ENCODE measurements at places on chromosomes 6 and 20.

DNA sequence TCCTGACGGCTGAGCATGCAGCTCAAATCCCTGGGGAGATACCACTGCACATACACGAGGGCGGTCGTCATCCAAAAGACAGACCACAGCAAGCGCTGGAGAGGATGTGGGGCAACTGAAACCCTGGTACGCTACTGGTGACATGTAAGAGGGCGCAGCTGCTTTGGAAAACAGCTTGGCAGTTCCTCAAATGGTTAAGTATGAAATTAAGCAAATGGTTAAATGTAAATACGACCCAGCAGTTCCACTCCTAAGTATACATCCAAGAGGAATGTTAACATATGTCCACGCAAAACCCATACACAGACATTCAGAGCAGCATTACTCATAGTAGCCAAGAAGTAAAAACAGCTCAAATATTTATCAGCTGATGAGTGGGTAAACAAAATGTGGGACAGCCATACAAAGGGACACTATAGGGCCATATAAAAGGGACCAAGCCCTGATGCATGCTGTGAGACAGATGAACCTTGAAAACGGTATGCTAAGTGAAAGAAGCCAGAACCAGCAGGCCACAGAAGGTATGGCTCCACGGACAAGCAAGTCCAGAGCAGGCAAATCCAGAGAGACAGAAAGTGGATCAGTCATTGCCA is 38.5 kb downstream of the RIPOR3 start:
- no peaks in the 10 kb centered on the region for H3K27me3 ChIP-seq
- H3K27ac ChIP-seq, result no peak overlapping the region
- no peaks in the 10 kb centered on the region for H3K36me3 ChIP-seq

DNA sequence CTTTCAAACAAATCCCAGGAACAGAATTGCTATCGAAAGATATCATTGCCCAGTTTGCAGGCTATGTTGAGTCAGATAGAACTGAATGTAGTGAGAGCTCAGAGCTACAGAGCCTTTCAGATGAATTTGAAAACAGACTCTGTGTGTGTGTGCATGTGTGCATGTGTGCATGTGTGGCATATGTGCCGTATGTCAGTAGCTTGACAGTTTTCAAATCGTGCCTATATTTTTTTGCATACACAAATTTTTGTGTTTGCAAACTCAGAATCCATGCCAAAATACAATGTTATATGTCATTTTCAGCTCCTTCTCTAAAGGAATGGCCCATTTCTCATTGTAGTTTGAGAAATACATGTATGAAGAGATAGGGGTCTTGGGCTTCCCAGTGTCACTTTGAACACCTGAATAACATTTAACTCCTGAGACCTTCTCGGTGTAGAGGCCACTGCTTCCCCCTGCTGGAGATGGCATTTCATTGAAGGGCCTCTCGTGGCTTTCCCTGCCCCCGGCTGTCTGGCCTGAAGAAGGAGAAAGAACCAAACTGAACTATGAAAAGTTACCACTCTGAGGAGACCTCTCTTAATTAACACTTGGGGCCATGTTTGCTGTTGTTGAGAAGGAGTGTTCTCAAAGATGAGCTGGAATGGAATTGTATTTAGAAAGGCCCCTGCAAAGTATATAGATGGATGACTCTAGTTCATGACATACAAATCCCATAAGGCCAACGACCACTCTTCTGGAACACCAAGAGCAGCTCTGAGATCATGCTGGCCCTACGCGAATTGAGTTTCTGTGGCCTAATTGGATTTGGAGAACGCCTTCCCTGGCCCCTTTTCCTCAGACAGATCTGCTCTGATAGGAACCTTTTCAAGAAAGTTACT is 58.7 kb downstream of the VAPB start:
- DNase-seq, result peak; percentile 43
- H3K4me1 ChIP-seq, result no peaks in the 10 kb centered on the region
- peaks cover 9% of the 10 kb centered on the region for H3K36me3 ChIP-seq
- H3K27me3 ChIP-seq, result no peaks in the 10 kb centered on the region

DNA sequence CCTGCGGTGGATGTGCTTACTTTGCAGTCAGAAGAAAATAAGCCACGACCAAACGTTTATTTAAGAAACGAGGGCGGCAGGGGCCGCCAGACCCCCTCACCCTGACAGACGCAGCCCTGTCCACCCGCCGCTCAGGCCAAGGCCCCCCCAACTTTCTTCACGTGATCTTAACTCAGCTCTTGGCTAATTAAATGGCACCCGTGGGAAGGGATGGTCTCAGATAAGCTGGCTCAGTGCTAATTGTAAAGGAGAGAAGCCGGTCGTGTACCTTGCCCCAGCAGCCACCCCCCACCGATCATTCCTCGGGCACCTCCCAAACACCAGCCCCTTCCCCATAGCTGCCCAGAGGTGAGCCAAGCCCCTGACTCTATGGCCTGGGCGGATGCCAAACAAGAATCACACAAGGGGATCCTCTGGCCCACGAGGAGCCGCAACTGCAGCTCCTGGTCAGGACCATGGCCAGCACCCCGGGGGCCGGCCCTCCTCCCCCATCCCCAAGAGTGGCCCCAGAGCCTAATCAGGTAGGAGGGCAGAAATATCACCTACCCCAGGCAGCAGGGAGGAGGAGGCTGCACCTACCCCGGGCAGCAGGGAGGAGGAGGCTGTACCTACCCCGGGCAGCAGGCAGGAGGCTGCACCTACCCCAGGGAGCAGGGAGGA is 11.2 kb downstream of the KCNQ2 start:
- no peaks in the 10 kb centered on the region for H3K27me3 ChIP-seq
- no peak overlapping the region for H3K27ac ChIP-seq
- no peaks in the 10 kb centered on the region for H3K4me1 ChIP-seq
- H3K36me3 ChIP-seq, result no peaks in the 10 kb centered on the region
- DNase-seq, result no peak

- no peak overlapping the region for H3K4me3 ChIP-seq
- no peaks in the 10 kb centered on the region for H3K36me3 ChIP-seq
- no peak overlapping the region for H3K27ac ChIP-seq
- H3K4me1 ChIP-seq, result no peaks in the 10 kb centered on the region
Observed at GRCh38 chr6:162337412-162337811, 390.2 kb downstream of the PRKN start.

DNA sequence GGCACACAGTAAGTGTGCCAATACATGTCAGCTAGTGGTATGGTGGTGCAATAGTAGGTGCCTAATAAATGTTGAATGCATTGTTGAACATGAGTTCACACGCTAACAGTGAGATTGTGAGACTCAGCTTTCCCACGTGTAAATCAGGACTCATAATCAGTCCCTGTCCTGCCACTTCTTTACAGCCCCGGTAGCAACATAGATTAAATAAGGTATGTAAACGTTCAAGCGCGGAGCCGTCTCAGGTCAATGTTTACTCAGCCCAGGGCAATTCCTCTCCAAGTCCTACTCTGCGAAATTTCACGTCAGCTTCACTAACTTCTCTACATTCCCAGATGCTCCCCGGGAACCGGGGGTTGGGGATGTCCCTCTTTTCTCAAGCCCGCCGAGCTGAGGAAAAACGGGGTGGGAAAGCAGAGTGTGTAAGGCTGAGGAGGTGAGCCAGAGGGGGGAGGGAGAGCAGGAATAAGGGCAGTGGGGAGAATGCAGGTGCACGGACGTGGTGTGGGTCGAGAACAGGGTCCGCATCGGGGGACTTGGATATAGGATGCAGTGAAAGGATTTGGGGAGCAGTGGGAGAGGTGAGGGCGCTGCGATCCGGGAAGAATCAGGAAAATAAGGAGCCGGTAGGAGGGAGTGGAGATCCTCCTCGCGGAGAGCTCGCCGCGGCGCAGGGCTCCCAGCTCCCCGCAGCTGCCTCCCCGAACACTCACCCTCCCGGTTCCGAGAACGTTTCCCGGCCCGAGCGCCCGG is 544 bp upstream of the TP53INP2 start:
- peak overlapping the region; percentile 94 for H3K27ac ChIP-seq
- H3K4me3 ChIP-seq, result peak overlapping the region; percentile 59
- DNase-seq, result peak; percentile 31
- no peaks in the 10 kb centered on the region for H3K36me3 ChIP-seq
- H3K4me1 ChIP-seq, result peaks cover 7% of the 10 kb centered on the region

GRCh38 chr6:40125680-40126394 is 191.6 kb upstream of the MOCS1 start:
- H3K36me3 ChIP-seq, result no peaks in the 10 kb centered on the region
- H3K4me1 ChIP-seq, result no peaks in the 10 kb centered on the region
- DNase-seq, result no peak
- no peak overlapping the region for H3K27ac ChIP-seq
- H3K27me3 ChIP-seq, result no peaks in the 10 kb centered on the region
- H3K4me3 ChIP-seq, result no peak overlapping the region

GRCh38 chr6:7188492-7188891 is 80.7 kb downstream of the RREB1 start:
- H3K4me3 ChIP-seq, result no peak overlapping the region
- peaks cover 4% of the 10 kb centered on the region for H3K36me3 ChIP-seq
- no peak overlapping the region for H3K27ac ChIP-seq
- H3K4me1 ChIP-seq, result no peaks in the 10 kb centered on the region
- no peaks in the 10 kb centered on the region for H3K27me3 ChIP-seq

DNA sequence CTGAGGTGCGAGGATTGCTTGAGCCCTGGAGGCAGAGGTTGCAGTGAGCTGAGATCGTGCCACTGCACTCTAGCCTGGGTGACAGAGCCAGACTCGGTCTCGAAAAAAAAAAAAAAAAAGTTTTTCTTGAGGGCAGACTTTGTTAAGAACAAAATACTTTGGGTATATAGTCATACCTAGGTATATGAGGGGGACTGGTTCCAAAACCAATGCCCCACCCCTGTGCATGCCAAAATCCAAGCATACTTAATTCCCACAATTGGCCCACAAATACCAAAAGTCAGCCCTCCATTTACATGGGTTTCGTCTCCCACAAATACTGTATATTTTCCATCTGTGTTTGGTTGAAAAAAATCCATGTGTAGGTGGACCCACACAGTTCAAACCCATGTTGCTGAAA is 119.9 kb downstream of the INSM1 start:
- no peaks in the 10 kb centered on the region for H3K36me3 ChIP-seq
- H3K27ac ChIP-seq, result no peak overlapping the region
- no peaks in the 10 kb centered on the region for H3K27me3 ChIP-seq
- H3K4me1 ChIP-seq, result no peaks in the 10 kb centered on the region
- no peak overlapping the region for H3K4me3 ChIP-seq
- no peak for DNase-seq

DNA sequence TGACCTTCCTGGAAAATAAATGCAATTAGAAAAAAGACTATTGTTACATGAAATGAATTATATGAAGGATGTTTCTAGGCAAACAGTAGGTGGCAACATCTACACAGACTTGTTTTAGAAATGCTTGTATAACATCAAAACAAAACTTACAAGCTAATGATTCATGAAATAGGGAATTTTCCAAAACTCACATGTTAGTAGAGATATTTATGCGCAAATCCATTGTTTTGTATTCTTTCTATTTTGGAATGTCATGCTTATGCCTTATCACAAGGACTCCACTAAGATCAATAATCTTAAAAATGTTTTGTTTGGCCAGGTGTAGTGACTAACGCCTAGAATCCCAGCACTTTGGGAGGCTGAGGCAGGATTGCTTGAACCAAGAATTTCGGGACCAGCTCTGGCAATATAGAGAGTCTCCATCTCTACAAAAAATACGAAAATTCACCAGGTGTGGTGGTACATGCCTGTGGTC is 32.3 kb upstream of the LGSN start:
- DNase-seq, result no peak
- no peak overlapping the region for H3K27ac ChIP-seq
- no peaks in the 10 kb centered on the region for H3K27me3 ChIP-seq
- no peaks in the 10 kb centered on the region for H3K4me1 ChIP-seq

DNA sequence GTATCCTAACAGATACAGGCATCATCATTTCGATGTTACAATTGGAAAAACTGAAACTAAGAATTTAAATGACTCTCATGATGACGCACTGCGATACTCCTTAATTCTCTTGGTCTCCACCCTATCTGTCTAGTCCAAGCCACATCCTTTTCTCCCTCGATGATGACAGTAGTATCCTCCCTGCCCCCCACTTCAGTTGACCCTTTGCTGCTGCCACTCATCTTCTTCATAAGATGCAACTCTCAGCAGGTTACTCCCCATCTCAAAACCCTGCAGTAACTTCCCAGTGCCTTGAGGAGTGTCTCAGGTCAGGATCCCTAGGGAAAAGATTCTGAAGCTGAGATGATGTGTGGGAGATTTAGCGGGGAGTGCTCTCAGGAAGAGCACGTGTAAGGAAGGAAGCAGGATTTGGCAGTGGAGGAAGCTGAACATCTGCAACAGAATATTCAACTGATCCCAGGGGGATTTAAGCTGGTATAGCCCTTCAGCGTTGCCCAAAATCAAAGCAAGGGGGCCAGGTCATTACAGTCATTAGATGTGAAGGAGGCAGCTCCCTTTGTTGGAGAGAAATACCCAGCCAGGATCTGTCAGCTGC is 16.1 kb downstream of the JPH2 start:
- no peaks in the 10 kb centered on the region for H3K4me1 ChIP-seq
- no peaks in the 10 kb centered on the region for H3K36me3 ChIP-seq
- H3K27ac ChIP-seq, result no peak overlapping the region
- H3K4me3 ChIP-seq, result no peak overlapping the region
- DNase-seq, result no peak
- H3K27me3 ChIP-seq, result no peaks in the 10 kb centered on the region

DNA sequence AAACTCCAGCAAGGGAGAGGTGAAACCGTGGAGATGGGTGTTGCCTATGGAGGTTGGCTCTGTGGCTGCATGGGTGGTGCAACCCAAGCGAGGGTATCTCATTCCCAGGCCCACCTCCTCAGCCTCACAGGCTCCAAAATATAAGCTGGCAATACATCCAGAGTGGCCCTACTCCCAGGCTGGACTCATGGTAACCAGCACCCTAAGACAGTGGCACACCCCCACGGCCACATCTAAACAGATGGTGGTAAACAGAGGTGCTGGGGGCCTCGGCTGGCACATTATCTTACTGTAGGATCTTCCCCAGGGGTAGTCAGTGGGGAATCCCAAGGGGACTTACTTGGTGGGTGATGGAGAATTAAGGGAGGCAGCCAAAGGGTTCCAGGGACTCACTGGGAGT is 33.7 kb upstream of the CCND3 start:
- H3K27ac ChIP-seq, result peak overlapping the region; percentile 31
- DNase-seq, result no peak
- H3K4me1 ChIP-seq, result peaks cover 26% of the 10 kb centered on the region
- no peaks in the 10 kb centered on the region for H3K36me3 ChIP-seq
- H3K27me3 ChIP-seq, result no peaks in the 10 kb centered on the region

DNA sequence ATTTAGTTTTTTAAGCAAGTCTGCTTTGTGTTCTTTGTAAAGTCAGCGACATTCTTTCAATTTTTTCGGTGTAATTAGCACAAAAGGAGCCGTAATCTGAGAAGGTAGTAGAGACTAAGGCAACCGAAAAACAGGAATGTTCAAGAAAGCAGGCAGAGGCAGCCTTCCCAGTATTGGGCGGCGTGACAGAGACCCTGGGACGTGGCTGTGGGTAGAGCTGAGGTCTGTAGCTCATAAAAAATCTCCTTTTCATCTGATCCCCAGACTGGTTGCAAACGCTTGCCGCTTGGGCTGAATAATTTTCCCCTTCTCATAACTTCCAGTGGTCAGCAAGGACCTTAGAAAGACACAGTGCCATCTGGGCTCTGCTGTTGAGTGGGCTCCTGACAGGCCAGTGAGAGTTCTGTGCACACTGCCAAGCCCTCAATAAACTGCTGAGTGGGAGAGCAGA is 30.8 kb downstream of the GNAS start:
- DNase-seq, result no peak
- H3K27me3 ChIP-seq, result no peaks in the 10 kb centered on the region
- no peak overlapping the region for H3K27ac ChIP-seq
- H3K4me3 ChIP-seq, result no peak overlapping the region
- H3K4me1 ChIP-seq, result peaks cover 4% of the 10 kb centered on the region
- H3K36me3 ChIP-seq, result no peaks in the 10 kb centered on the region

- H3K4me3 ChIP-seq, result no peak overlapping the region
- H3K4me1 ChIP-seq, result no peaks in the 10 kb centered on the region
Observed at GRCh38 chr20:9989066-9989724, 45.6 kb upstream of the ANKEF1 start.
